ACHN (cell line): ENCODE measurements at places on chromosomes 12 and 14.

DNA sequence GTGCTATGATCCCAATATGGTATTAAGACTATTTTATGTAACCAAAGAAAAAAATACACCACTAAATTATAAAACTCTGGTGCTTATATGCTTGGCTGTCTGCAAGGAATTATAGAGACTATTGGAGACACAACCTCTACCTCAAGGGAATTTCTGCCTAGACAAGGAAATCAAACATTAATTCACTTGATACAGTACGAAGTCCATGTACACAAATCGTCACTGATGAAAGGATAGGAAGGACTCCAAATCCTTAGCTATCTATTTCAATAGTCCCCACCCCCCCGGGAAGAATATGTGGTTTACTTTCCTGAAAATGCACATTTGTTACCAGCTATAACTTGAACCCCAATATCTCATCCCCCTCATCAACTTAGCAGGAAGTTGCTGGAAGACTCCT, 21.9 kb downstream of the RTN1 start:
- no peak for DNase-seq

- no peak for DNase-seq
Measured at GRCh38 chr14:95296966-95297365, 22.7 kb downstream of the CLMN start.

DNA sequence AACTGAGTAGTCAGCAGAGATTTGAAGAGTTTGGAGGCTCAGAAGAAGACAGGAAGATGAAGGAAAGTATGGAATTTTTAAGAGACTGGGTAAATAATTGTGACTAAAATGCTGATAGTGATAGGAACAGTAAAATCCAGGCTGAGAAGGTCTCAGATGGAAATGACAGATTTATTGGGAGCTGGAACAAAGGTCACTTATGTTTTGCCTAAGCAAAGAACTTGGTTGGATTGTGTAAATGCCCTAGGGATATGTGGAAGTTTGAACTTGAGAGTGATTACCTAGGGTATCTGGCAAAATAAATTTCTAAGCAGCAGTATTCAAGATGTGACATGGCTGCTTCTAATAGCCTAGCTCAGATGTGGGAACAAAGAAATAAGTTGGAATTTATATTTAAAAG, 180.9 kb downstream of the TRHDE start:
- no peak for DNase-seq

DNA sequence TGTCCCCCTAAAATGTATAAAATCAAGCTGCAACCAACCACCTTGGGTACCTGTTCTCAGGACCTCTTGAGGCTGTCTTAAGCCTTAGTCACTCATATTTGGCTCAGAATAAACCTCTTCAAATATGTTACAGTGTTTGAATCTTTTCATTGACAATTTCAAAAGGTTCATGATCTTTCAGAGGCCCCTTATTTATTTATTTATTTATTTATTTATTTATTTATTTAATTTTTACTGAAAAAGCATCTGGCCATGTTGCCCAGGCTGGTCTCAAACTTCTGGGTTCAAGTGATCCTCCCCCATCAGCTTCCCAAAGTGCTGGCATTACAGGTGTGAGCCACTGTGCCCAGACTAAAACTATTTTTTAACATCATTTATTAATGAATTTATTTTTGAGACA, 8.2 kb upstream of the NUDT4 start:
- no peak for DNase-seq

GRCh38 chr12:4958697-4959375, 49.1 kb downstream of the KCNA1 start:
- no peak for DNase-seq

GRCh38 chr12:90951432-90952105, 3.4 kb downstream of the CCER1 start:
- no peak for DNase-seq

- peak; percentile 46 for DNase-seq
Measured at GRCh38 chr12:57430112-57430930, 522 bp downstream of the R3HDM2 start.

DNA sequence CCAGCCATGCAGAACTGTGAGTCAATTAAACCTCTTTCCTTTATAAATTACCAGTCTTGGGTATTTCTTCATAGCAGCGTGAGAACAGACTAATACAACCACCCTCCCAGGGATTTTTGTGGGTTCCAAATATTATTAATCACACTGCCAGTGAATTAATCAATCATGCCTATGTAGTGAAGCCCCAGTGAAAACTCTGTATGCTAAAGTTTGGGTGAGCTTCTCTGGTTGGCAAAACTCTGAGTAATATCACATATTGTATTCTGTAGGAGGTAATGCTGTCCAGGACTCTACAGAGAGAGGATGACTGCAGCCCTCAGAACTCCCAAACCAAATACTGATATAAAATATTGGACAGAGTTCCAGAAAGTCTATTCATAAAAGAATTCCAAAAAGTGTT, 216.9 kb downstream of the RPAP3 start:
- no peak for DNase-seq

DNA sequence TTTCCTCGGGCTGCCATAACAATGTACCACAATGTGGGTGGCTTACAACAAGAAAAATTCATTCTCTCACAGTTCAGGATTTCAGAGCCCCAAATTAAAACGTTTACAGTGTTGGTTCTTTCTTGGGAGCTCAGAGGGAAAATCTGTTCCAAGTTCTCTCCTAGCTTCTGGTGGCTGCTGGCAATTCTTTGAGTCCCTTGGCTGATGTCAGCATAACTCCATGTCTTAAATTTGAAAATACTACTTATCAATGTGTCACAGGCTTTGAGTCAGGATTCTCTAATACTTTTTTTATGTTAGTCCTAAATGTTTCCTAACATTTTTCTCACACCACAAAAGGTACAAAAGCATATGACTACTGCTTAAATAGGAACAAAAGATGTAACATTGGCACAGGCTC, 198.4 kb upstream of the ATXN7L3B start:
- DNase-seq: no peak

- no peak for DNase-seq
Measured at GRCh38 chr12:130073721-130074120, 88.5 kb upstream of the FZD10 start.

GRCh38 chr14:46686652-46687051, 35.1 kb upstream of the RPL10L start:
- DNase-seq: no peak

- DNase-seq: no peak
Measured at GRCh38 chr14:56816574-56817391, 6.5 kb upstream of the OTX2 start.

DNA sequence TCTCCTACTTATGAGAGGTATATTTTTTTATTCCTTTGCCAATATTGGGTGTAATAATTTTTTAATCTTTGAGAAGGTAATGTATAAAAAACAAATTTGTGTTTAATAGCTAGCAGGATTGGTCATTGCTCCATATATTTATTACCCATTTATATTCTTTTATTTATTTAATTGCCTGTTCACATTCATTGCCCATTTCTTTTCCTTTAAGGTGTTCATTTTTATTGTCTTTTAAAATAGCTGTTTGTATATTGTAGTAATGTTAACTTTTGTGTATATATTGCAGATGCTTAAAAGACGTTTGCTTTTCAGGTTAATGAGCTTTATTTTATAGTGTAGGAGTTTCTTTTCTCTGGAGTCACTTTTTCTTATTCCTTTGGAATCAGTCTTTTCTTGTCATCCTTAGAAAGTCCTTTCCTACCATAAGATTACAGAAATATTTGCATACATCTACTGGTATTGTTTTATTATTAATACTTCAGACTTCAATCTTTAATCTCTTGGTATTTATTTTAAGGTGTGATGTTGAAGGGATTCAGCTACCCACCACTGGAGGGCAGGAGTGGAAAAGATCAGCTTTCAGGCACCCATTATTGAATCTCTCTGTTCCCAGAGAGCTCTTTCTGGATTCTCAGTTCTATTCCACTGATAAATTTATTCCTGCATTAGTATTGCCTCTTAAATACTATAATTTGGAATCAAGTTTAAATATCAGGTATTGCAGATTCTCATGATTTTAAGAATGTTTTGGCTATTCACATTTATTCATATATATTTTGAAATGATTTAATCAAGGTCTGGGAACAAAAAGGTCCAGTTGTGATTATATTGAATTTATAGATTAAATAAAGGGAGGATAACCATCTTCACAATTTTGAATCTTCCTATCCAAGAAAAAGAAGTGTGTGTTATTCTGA, 17.3 kb downstream of the PPM1A start:
- DNase-seq: no peak

- DNase-seq: no peak
Measured at GRCh38 chr12:25023808-25024207, 74.9 kb upstream of the BCAT1 start.

DNA sequence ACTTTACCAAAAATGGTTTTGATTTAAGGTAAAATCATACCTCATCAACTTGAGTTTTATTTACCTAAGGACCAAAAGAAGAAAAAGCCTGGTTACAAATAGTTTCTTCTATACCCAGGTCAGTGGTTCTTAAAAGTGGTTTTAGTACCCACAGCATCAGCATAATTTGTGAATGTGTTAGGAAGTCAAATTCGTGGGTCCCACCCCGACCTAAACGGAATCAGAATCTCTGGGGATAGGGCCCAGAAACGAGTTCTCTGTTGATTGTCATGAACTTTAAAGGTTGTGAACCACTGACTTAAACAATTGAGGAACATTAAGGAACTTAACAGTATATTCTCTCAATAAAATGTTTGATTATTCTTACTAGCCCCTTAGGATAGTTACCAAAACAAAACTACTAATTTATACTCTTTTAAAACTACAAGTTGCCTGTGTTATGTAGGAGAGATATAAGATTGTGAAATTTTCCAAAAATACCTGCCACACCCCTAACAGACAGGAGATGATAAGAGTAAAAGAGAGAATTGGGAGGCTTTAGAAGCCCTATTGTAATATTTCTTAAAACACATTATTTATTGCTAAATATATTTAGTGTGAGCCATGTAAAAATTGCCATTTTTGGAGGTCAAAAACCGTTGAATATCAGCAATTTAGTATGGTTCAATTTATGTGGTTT, 669 bp upstream of the SLC25A21 start:
- DNase-seq: no peak

GRCh38 chr14:92413379-92413778, 90.4 kb downstream of the SLC24A4 start:
- DNase-seq: no peak

DNA sequence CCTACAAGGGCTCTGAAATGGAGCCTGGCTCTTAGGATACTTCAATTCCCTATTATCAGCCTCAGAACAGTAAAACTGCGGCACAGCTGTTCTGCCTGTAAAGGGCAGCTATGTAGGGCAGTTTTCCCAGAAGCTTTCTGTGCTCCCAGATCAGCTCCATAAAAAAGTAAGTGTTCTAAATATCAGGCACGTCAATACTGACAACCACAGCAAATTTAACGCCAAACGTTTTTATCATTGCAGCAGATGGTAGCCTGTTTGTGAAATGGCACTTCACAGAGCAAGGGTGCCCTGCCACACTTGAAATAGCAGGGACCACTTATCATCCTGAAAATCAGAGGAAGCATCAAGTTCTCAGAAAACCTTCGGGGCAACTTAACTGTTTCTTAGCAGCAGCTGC, 54.8 kb upstream of the PTHLH start:
- no peak for DNase-seq

DNA sequence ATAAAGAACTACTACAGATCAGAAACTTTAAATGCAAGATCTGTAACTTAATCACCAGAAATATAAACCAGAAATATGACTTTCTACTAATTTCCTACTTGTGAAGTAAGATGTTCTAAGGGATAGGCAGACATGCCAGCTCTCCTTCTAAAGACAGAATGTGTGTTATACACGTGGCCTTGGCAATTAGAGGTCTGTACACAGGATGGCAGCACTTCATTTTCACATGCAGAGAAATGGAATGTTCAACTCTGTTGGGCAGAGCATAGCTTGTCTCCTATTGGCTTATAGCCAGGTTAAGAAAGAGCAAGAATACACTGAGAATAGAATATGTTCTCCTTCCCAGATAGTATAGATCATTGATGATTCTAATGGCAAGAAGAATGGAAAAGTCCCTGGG, 403.8 kb downstream of the DAD1 start:
- peak; percentile 39 for DNase-seq

DNA sequence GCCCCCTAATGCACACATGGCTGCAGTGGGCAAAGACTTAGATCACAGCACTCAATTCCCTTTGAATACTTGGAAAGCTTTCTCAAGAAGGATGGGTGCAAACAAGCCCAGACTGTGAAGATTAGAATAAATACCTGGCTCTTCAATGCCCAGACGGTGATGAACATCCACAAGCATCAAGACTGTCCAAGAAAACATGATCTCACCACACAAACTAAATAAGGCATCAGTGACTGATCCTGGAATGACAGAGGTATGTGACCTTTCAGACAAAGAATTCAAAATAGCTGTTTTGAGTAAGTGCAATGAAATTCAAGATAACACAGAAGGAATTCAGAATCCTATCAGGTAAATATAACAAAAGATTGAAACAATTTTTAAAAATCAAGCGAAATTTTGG, 43.8 kb upstream of the ZDHHC17 start:
- peak; percentile 89 for DNase-seq

DNA sequence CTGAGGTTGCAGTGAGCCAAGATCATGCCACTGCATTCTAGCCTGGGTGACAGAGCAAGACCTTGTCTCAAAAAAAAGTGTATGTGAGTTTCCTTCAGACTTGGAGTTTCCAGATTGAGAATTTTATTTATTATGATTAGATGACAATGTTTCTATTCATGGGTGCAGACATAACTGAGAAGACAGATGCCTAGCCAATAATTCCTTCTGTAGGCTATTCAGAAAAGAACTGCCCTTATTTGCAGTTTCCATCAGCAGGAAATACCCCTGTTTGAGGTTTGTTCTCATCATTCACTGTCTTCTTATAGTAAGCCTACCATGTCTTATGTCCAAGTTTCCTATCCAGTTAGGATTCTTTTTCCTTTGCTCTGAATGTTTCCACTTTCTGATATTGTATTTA, 269.0 kb downstream of the KTN1 start:
- no peak for DNase-seq

GRCh38 chr12:19988459-19988873, 379.9 kb upstream of the PDE3A start:
- DNase-seq: no peak

GRCh38 chr14:101474563-101475455, 86.5 kb upstream of the DIO3 start:
- no peak for DNase-seq

GRCh38 chr12:51403159-51403558, 12.0 kb upstream of the GALNT6 start:
- no peak for DNase-seq

- no peak for DNase-seq
Measured at GRCh38 chr12:3745152-3745551, 7.8 kb downstream of the CRACR2A start.
